ENCODE measurements at places on chromosomes 12 and 14.

GRCh38 chr12:47822863-47823262 lies 3.2 kb upstream of the HDAC7 start:
- no peak for DNase-seq

DNA sequence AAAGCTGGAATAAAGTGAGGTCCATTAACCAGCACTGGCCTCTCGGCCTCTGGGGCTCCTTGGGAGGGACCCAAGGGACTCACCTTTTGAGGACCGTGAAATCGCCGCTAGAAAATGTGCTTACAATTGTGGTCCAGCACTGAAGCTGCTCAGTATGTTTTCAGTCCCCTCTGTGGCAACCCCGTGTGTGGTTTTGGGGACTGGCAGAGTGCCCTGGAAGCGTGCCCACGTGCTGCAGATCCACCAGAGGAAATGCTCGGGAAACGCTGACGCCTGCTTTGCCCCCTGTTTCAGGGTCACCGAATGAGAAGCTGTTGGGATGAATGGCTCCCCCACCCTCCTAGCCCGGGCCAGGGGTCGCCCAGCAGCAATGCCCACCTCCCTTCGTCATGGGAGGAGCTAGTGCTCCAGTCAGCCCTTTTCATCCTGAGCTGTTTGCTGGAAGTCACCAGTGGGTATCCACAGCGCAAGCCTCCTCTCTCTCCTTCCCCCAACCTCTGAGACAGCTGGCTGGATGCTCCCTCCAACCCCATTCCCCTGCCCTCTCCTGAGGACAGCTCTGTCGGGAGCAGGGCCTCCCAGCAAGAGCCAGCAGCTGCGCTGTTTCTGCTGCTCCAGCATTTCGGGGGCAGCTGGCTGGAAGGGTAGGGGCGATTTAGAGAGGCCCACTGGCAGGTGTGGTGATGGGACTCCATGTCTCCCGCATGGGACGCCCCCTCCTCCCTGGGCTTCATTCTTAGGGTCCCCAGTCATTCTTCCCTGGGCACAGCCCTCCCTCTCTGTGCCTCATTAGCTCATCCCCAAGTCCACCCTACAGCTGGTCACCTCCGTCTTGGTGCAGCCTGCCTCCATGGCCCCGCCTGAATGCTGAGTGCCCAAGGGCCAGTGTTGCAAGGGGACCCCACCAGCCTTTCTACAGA lies 33.2 kb upstream of the PPP1R13B start:
- DNase-seq = peak; percentile 8

DNA sequence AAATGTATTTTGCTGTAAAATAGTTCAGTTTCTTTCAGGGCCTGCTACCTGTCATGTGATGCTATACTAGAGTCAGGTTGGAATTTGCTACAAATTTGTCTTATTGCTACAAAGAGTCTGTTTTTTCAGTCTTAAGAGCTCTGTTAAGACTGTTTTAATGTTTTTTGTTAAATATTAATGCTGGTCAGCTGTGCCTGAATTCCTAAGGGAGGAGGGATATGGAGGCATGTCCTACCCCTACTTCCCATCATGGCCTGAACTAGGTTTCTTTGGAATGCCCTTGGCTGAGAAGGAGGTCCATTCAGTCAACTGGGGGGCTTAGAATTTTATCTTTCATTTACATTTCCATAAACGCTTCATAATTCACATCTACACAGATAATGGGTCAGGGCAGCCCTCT lies 30.0 kb downstream of the IQSEC3 start:
- DNase-seq = no peak

DNA sequence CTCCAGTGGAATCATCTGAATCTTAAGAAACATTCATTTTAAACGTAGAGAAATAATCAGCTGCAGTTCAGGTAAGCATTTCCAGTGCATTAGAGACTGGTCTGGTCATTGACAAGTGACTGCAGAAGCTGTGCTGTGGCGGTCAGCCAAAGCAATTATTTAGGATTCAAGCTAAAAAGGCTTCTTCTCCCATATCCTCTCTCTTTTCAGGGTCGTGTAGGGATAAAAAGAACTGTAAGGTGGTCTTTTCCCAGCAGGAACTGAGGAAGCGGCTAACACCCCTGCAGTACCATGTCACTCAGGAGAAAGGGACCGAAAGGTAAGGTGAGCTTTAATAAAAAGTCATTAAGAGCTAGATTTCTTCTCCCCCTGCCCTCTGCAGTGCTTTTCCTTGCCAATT lies 48.1 kb downstream of the MSRB3 start:
- DNase-seq = no peak

DNA sequence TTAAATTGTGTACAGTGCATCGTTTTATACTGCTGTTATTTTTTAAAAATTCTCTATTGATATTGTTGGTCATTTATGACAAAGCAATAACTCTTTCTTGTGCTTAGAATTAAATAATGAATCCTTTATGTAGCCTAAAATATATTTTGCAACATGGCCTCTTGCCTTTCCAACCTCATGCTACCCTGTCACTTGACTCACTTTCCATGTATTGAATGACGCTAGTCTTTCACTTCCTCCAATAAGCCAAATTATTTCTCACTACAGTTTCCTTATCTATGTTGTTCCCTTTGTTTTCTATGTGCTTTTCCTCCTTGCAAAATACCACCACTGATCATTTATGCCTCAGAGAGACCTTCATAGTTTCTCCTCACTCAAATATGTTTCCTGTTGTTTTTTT lies 16.3 kb upstream of the EPYC start:
- DNase-seq = no peak

GRCh38 chr12:24408305-24408704 lies 458.8 kb upstream of the SOX5 start:
- DNase-seq = no peak

DNA sequence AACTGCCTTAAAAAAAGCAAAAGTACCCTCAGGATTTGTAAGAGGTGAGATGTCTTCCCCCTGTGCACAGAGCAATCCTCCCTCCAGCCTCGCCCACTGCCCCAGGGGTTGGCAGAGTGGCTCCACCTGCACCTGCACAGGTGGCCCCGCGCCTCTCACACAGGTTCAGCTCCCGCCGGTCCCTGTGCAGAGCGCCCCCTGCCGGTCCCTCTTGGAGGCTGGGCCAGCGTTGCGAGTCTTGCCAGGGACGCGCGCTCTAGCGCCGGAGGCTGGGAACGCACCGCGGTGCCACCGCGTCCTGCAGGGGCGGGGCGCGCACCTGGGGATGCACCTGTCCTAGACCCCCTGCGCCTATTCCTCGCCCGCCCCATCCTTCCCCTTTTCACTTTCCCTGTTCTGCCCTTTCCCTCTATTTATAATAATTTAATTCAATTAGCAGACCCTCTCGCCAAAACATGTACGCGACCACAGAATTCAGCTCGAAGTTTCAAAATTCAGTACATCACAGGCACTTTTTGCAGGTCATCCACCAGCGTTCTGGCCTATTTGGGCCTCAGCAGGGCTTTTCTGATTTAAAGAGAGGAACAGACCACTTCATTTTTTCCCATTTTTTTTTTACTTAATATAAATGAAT lies 618.6 kb downstream of the AACS start:
- no peak for DNase-seq
